ENCODE measurements at places on chromosomes 12 and 14.

DNA sequence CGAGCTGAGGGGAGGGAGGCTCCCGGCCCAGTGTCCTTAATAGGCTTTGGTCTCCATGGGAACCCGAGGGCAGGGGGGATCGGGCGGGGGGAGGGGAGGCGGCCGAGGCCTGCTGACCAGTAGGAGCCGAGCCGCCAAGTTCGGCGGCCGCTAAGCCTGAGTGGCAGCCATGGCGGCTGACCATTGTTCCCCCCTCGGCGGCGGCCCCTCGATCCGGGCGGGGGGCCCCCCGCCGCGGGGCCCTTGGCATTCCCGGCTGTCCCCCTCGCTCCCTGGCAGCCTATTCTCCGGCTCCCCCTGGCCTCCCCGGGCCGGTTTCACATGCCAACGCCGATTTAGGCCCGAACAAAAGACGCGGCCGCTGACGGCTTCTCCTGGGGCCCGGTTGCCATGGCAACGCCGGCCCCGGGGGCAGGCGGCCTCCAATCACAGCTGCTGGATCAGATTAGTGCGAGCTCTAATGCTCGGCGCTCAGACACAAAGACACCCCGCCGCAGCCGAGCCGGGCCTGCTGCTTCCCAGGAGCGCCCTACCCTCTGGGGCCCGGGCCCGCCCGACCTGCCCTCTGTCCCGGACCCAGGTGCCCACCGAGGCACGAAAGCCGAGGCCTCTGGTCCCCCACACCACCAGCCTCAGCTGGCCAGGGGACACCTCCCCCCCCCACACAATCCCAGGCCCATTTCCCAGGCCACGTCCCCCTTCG lies 7.3 kb downstream of the MSI1 start:
- DNase-seq = no peak

DNA sequence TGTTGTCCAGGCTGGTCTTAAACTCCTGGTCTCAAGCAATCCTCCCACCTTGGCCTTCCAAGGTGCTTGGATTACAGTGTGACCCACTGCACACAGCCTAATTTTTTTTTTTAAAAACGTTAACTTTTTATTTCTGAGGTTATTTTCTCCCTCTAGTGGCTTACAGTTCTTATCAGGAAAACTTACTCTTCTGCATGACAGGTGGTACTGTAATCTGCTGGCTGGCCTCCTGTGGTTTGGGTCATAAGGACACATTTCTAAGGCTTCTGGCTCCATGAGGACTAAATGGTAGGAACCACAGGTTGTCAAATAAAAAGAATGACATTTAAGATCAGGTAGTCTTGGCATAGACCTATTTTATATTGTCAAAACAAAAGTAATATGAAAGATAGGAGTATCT lies 7.7 kb upstream of the NCKAP1L start:
- DNase-seq = no peak

DNA sequence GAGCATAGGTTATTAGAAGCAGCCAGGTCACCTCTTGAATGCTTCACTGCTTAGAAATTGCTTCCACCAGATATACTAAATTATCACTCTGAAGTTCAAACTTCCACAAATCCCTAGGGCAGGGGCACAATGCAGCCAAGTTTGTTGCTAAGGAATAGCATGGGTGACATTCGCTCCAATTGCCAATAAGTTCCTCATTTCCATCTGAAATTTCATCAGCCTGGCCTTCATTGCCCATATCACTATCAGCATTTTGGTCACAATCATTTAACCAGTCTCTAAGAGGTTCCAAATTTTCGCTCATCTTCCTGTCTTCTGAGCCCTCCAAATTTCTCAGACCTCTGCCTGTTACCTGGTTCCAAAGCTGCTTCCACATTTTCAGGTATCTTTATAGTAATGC lies 356.1 kb downstream of the DAD1 start:
- no peak for DNase-seq

DNA sequence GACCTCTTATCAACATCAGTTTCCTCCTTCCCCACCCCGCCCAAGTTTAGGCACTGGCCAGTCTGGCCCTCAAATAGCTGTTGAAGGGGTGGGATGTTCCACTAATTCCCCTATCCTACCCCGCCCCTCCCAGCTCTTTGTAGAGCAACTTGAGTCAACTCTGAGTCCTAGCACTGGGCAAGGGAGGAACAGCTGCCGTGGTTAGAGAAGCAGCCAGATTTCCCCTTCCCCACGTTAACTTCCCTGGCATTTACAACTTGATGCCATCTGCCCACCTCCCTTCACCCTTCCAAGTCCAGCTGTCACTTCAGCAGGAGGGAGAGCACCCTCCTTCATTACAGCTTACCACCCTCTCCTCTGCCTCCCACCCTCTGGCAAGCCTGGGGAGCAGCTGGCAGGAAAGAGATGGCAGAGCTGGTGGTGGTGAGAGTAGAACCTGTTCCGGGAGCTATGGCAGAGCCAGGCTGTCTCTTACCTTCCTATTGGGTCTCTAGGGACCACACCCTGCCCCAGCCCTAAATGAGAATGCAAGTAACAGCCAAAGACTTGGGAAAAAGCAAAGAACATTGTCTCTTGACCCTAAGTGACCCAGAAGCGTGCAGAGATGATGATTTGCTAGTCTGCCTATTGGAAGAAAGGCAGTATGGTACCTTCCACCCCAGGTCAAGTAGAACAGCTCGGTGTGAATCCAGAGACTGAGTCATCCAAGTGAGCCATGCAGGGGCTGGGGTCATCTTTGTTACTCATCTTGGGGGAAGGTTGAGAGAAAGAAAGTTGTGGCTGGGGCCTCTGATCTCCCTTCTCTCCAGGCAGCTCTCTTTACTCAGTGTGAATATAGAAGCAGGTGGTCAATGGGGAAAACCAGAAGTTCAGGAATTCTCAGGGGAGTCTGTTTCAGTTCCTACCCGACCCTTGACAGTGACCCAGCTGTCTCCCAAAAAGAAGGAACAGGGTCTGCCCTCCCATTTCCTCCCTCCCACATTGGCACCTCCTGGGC lies 1.5 kb downstream of the BLOC1S1 start:
- DNase-seq = no peak

- no peak for DNase-seq
Measured at GRCh38 chr12:4346931-4347330, 25.9 kb downstream of the TIGAR start.

DNA sequence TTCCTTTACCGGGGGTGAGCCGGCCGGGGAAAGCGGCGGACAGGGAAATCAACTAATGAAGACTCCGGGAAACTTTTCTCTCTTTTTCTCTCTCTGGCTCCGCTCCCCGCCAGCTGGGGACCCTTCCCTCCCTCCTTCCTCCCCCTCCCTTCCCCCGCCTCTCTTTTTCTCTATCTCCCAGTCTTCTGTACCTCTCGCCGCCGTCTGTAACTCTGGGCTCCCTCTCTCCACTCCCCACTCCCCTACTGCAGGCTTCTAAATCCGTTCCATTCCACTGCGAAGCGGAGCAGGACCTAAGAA lies 6.9 kb upstream of the HOXC11 start:
- no peak for DNase-seq

DNA sequence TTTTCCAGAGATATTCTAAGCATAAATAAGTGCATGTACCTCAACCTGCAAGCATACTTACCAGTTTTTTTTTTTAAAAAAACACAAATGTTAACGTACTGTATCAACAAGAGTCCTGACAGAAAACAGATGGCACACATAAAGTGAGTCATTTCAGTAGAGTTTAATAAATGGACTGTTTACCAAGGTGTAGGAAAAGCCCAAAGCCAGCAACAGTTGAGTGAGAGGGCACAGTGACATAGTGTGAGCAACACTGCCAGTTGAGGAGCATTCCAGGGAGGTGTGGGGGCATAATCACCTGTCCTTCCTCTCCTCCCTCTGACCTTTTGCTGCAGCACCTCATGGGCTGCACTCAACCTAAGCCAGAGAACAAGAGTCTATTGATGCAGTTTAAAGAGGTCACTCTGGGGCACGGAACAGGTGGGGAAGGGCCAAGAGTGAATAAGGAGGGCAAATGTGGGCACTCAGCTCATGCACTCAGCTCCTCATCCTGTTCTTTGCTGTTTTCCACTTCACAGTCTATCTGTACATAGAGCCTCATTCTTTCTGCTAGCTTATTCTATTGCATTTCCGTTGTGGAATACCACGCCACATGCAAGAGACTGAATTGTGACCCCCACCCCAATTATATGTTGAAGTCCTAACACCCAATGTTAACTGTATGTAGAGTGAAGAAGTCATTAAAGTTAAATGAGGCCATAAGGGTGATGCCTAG lies 29.3 kb downstream of the DHRS2 start:
- DNase-seq = no peak

DNA sequence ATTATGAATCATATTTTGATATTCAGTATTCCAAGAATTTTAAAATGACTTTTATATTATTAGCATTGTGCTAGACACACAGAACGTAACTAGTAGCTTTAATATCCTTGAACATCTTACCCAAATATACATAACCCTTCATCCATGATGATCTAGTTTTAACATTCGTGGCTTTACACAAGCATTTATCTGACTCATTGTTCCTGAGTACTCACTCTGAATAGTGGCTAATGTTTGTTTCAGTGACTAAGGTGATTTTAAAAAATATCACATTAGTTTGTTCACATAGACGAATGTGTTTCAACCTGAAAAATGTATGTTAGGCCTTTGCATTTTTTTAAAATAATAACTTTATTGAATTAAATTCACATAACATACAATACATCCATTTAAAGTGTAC lies 80.0 kb upstream of the PTPRQ start:
- DNase-seq = no peak

- DNase-seq = no peak
Measured at GRCh38 chr12:62772416-62772955, 162.5 kb downstream of the PPM1H start.

GRCh38 chr12:42125388-42125767 lies 19.3 kb downstream of the GXYLT1 start:
- no peak for DNase-seq

DNA sequence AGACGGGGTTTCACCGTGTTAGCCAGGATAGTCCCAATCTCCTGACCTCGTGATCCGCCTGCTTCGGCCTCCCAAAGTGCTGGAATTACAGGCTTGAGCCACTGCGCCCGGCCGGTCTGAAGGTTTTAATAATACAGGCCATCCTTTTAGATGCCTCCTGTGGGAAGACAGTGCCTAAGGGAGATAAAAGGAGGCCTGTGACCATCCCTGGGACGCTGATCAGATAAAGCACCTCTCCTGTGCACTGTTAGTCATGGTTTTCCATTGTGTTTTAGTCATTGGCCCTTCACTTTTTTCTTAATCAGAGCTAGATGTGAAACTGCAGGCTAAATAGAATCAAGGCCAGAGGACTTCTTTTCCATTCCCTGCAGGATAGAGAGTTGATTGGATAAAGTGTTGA lies 7.6 kb upstream of the ACADS start:
- DNase-seq = no peak

DNA sequence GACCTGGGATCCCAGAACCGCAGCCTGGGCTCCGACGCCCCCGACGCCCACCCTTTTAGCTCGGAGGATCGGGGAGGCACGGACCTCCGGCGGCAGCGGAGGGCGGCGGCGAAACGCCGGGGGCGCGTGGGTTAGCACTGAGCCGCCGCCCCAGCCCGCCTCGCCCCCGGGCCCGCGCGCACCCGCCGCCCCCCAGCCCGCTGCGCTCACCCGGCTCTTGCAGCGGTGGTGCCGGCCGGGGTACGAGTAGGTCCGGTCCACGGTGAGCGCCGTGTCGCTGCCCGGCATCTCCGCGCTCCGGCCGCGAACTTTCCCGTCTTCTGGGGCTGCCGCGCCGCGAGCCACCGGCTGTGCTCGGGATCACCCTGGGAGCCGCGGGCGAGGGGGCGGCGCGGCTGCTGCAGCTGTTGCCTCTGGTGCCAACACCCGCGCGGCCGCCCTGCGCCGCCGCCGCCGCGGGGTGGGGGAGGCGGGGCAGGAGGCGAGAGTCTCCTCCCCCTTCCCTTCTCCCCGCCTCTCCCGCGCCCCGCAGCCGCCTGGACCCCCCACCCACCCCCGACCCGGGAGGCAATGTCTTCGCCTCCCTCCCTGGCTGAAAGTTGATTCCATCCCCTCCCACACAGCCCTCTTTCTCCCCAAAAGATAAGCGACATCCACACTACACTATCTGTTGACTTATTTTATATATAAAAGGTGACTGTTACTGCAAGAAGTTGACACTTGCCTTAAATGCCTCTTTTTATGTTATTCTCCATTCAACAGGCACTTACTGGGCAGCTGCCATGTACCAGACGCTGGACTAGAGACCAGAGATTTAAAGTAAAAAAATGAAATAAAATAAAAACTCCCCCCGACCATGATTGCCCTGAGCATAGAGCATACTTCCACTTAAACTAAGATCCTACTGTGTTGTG lies at the start of gene TMCC3:
TSS of gene TMCC3 (minus strand) at position 415 of the 914 bp plus-strand sequence. CDS start at position 288, 127 bp downstream.
- DNase-seq = no peak

DNA sequence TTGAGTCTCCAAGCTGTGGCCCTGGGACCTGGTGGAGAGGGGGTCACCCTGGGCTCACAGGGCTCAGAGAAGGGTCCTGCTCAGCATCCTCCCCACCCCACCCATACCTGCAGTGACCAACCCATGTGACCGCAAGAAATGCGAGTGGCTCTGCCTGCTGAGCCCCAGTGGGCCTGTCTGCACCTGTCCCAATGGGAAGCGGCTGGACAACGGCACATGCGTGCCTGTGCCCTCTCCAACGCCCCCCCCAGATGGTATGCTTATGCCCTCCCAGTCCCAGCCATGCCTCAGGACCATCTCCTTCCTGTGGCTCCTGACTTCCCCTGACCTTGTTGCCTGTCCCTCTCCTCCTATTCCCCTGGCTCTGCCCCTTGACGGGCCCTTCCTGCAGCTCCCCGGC lies 6.7 kb upstream of the NXPH4 start:
- no peak for DNase-seq

GRCh38 chr14:35341751-35342488 lies 49.7 kb downstream of the PSMA6 start:
- no peak for DNase-seq
